Activated CD4-positive, CD25-positive, alpha-beta regulatory T cell treated with anti-CD3 and anti-CD28 coated beads, Interleukin-2, amount 50 U/mL, for 16 hours (primary cell): ENCODE measurements at places on chromosomes 7 and 10.

GRCh38 chr7:16741676-16742075, 11.9 kb upstream of the TSPAN13 start:
- no peak for DNase-seq

- no peak for DNase-seq
Observed at GRCh38 chr10:43576062-43576461, 1.6 kb upstream of the ZNF239 start.

DNA sequence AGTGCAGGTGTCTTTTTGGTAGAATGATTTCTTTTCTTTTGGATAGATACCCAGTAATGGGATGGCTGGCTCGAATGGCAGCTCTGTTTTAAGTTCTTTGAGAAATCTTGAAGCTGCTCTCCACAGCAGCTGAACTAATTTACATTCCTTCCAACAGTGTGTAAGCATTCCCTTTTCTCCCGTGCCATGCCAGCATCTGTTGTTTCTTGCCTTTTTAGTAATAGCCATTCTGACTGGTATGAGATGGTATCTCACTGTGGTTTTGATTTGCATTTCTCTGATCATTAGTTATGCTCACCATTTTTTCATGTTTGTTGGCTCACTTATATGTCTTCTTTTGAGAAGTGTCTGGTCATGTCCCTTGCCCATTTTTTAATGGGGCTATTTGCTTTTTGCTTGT, 486.3 kb downstream of the GALNT17 start:
- DNase-seq: no peak

GRCh38 chr10:85537561-85537960, 829.0 kb downstream of the GRID1 start:
- no peak for DNase-seq

GRCh38 chr7:140439359-140439758, 35.5 kb downstream of the RAB19 start:
- DNase-seq: no peak
